ENCODE measurements at places on chromosomes 7 and 10.

DNA sequence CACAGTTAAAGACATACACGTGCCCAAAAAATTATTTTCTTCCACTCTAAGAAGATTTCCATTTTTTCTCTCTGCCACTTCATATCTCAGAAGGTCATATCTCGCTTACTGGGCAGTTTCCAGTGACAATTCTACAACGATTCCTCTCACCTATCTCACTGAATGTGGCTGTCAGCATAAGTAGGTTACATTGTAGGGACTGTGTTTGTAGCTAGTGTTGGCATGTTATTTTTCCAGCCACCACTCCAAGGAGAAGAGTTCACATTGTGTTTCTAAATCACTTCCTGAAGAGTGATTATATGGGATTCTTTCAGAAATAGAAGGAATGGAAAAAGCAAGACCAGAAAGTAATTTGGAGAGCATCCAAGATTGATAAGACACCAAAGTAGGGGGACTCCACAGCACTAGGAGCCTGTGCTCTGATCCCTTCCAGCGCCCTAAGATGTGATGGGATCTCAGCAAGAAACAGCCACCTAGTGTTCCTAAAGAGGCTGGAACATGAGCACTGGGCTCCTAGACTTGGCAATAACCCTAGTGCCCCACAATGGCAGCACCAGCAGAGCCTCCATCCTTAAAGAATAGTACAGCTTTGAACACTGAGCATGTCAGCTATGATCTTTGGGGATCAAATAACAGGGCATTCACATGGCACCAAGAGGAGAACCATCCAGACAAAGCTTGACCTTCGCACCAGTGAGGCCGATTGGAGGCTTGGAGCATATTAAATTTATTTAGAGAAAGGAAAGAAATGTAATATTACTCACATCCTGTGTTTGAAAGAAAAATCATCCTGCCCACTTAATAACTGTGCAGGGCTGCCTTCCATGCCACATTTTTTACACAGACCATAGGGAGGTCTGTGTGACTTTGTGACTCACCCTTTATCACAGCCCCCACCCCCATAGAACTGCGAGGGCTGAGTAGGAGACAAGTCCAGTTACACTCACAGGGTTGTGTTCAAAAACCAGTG is 51.8 kb downstream of the CAV1 start:
- peak; percentile 92 for DNase-seq

GRCh38 chr7:140176122-140176701 is 571 bp downstream of the KDM7A start:
- DNase-seq, result peak; percentile 6

DNA sequence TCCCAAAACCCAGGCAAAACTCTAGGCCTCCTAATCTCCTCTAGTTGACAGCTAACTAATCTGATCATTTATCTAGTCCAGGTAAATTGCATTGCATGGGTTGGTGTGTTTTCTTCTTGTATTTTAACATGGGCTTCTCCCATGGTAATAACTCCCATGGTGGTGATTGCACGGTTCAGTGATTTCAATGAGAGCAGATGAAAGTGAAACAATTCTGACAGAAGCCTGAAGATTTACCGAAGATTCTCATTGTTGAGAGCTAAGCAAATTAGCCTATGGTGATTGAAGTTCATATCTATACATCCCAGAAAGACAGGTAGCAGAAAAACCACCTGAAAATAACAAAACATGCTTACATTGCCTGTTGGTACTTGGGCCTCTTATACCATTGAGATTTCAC is 26.6 kb upstream of the LIPN start:
- no peak for DNase-seq

- no peak for DNase-seq
Observed at GRCh38 chr10:58821752-58822056, 309.0 kb downstream of the BICC1 start.

- peak; percentile 65 for DNase-seq
Observed at GRCh38 chr7:10412422-10413019, 561.2 kb upstream of the PHF14 start.

- peak; percentile 85 for DNase-seq
Observed at GRCh38 chr10:133394064-133394663, at the start of gene MTG1. Gene MTG1 (plus strand): TSS chr10:133394157. CDS start chr10:133394221, 64 bp downstream.

DNA sequence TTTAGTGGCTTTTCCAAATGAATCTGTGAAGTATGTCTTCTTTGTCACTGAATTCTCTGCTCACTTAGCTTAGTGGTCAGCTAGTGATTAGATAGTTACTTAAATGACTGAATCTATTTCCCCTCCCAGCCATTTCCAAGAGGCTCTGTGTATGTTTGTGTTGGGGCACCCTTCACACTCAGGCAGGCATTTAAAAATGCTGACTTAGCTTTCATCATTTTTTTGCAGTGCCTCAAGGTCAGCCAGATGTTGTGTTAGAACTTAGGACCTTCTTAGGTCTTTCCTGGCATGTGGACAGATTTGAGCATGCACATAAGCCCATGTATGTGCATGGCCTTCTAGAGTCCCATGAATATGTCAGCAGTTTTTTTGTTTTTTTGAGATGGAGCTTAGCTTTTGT is 25.4 kb upstream of the HHEX start:
- DNase-seq, result no peak

GRCh38 chr10:66982792-66983474 is 57.1 kb downstream of the LRRTM3 start:
- no peak for DNase-seq

DNA sequence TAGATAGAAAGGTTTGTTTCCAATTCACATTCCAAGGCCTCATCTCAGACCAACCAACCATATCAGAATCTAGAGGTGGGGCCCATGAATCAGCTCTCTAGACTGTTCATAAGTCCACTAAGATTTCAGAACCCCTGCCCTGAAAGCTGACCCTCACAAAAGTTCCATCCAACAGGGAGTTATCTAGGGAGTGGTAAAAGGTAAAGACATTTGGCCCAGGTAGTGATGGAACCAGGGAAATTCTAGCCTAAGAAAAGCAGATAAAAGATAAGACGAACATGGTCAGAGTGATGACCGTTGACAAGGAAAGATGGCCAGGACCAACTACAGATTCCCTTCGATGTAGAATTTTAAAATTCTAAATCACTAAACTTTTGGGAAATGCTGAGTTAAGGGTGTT is 198.0 kb upstream of the NEBL start:
- no peak for DNase-seq

GRCh38 chr7:72334066-72334465 is 78.1 kb downstream of the CALN1 start:
- no peak for DNase-seq

GRCh38 chr10:14952851-14953423 is 959 bp downstream of the DCLRE1C start:
- DNase-seq, result peak; percentile 21

DNA sequence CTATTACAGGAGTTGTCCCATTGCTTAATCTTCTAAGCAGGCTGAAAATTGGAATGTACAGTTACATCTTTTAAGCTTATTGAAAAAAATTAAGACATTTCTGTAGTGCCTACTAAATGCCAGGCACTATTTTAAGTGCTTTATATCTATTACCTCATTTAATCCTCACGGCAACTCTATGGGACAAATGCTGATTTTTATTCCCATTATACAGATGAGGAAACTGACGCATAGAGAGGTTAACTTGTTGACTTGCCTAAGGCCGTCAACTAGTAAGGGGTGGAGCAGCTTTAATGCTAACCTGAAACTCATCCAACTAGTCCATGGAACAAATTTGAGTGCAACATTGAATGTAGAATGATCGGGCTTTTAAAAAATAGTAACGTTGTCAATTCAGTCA is 2.5 kb downstream of the ZKSCAN1 start:
- DNase-seq, result no peak

DNA sequence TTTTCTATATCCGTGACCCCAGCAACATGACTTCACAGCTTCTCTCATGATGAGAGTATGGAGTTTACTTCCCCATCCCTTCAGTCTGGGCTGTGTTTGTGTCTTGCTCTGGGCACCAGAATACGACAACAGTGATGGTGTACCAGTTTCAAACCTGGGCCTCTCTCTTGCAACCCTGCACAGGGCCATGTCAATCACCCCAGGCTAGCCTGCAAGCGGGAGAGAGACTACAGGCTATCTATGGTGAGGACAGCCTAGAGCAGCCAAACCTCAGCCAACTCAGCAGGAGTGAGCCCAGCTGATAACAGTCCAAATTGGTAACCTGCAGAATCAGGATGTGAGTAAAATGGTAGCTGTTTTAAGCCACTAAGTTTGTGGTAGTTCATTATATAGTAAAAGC is 235.8 kb downstream of the CHCHD3 start:
- no peak for DNase-seq

DNA sequence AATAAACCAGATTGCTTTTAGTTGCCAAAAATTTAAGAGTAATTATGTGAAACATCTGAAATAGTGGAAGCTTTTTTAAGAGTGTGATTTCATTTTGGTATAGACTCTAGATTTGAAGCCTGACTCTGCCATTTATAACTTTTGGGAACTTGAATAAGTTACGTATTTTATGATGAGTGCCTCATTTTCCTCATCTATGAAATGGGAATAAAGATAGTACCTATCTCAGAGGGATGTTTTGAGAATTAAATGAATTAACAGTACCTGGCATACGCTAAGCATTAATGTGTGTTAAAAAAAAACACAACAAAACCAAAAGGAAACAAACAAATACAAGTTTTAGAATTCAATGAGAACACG is 12.9 kb downstream of the PRKAR2B start:
- DNase-seq, result no peak

DNA sequence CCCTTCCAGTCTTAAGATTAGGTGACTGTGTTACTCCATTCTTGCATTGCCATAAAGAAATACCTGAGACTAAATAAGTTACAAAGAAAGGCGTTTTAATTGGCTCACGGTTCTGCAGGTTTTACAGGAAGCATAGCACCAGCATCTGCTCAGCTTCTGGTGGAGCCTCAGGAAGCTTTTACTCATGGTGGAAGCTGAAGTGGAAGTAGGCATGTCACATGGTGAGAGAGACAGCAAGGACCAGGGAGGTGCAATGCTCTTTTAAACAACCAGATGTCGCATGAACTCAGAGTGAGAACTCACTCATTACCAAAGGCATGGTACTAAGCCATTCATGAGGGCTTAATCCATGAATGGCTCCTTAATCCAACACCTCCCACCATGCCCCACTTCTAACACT is 34.0 kb upstream of the TMEM273 start:
- no peak for DNase-seq

DNA sequence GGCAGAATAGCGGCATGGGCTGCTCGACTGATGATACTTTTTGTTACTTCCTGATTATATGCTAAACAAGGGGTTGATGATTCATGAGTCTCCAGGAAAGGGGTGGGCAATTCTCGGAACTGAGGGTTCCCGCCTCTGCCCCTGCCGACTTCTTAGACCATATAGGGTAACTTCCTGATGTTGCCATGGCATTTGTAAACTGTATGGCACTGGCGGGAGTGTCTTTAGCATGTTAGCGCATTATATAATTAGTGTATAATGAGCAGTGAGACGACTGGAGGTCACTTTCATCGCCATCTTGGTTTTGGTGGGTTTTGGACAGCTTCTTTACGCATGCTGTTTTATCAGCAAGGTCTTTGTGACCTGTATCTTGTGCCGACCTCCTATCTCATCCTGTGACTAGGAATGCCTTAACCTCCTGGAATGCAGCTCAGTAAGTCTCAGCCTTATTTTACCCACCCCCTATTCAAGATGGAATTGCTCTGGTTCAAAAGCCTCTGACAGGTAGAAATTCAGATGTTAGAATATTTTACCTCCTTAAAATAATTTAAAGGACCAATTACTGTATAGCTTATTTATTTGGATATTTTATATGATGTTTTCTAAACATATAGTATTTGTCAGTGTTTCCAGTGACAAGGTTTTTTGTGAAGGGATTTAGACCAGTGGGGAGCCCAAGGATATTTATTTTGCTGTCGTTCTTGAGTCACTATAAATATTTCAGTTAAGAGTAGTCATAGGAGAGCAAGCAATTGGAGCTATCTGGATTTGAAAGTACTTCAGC is 90.1 kb upstream of the PIK3CG start:
- DNase-seq, result peak; percentile 89

DNA sequence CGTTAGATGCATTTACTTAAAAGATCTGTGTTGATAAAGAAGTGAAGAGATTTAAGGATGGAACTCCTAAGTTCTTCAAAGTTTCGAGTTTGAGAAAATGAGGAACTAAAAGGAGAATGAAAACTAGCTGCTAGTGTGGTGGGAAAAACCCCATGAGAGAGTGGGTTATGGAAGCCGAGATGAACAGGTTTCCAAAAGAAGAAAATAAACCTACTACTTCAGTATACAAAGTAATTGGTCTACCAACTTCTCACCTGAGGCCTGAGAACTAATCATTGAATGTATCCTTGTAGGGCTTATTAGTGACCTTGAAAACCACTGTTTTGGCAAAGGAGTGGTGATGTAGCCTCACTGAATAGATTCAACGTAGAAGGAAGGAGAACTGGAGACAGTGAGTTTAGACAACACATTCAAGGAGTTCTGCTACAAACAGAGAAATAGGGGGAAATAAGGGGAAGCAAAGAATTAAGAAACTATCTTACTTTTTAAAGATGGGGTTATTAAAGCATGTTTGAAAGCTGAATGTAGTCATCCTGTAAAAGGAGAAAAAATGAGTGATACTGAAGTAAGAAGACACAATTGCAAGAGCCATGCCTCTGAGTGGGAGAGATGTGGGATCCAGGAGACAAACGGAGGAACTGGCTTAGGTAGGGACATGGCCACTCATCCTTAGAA is 50.8 kb downstream of the CH25H start:
- DNase-seq, result no peak

- no peak for DNase-seq
Observed at GRCh38 chr7:116041615-116042014, 11.1 kb upstream of the TFEC start.

- DNase-seq, result no peak
Observed at GRCh38 chr7:25979605-25980004, 172.4 kb upstream of the NFE2L3 start.

GRCh38 chr7:139362981-139363380 is 3.3 kb downstream of the LUC7L2 start:
- no peak for DNase-seq

- DNase-seq, result peak; percentile 90
Observed at GRCh38 chr10:79139124-79139835, 70.5 kb downstream of the ZMIZ1 start.

- DNase-seq, result peak; percentile 41
Observed at GRCh38 chr7:99997545-99998137, 17.8 kb upstream of the ZKSCAN1 start.

GRCh38 chr7:85829817-85830432 is 643.1 kb upstream of the SEMA3D start:
- DNase-seq, result peak; percentile 13

DNA sequence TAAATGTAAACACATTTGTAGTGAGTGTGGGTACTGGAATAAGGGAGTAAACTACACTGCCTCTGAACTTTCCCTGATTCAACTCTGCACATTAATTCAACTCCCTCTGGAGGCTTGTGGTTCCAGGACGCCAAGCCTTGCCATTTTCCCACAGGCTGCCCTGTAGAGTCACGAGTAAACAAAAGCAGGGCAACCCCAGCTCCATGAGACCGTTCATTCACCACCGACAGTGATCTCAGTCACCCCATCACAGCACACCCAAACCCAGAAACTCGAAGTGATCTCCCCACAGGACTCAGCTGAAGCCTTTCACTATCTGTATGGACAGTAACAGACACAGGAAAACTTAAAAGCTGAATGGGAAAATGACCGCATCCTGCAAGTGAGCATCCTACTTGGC is 218.8 kb upstream of the FRMD4A start:
- DNase-seq, result peak; percentile 61

GRCh38 chr7:34227525-34227924 is 322.2 kb downstream of the BMPER start:
- DNase-seq, result no peak

- no peak for DNase-seq
Observed at GRCh38 chr7:51138123-51139085, 178.2 kb downstream of the COBL start.

- DNase-seq, result peak; percentile 92
Observed at GRCh38 chr7:151665368-151665767, 145.7 kb upstream of the RHEB start.
